ENCODE measurements at places on chromosomes 11 and 22. TPM values are rescaled to one million over a fixed set of nuclear protein-coding genes. Genes with fewer than 3 reads are reported as not detected.

The SLC37A2 gene
- 2.5 TPM for total RNA-seq

The OR5A1 gene
- total RNA-seq = not detected

The ALKBH8 gene
- 18.9 TPM for total RNA-seq

The EML3 gene
- total RNA-seq = 43.8 TPM

The CABP7 gene
- 2.3 TPM for total RNA-seq
